ENCODE measurements at places on chromosomes 4 and X. TPM values are rescaled to one million over a fixed set of nuclear protein-coding genes. Genes with fewer than 3 reads are reported as not detected.

Gene LGI2
- not detected for total RNA-seq

Gene NBDY
- 5.9 TPM for total RNA-seq

Gene TBC1D19
- 5.2 TPM for total RNA-seq

Gene TGIF2LX
- total RNA-seq = not detected

Gene SFRP2
- total RNA-seq = not detected

Gene C1QTNF7
- not detected for total RNA-seq

Gene PPBP
- not detected for total RNA-seq

Gene ZNF711
- total RNA-seq = 4.6 TPM

Gene CCSER1
- total RNA-seq = under 0.01 TPM

Gene SRPX
- total RNA-seq = 99.4 TPM

Gene MAOA
- 114 TPM for total RNA-seq

Gene CENPVL2
- total RNA-seq = not detected

Gene BEX1
- total RNA-seq = not detected

Gene CLDN22
- total RNA-seq = not detected

Gene CXCR3
- not detected for total RNA-seq

All from lung microvascular endothelial cell (primary cell).